ENCODE measurements at places on chromosomes 2 and 18.

DNA sequence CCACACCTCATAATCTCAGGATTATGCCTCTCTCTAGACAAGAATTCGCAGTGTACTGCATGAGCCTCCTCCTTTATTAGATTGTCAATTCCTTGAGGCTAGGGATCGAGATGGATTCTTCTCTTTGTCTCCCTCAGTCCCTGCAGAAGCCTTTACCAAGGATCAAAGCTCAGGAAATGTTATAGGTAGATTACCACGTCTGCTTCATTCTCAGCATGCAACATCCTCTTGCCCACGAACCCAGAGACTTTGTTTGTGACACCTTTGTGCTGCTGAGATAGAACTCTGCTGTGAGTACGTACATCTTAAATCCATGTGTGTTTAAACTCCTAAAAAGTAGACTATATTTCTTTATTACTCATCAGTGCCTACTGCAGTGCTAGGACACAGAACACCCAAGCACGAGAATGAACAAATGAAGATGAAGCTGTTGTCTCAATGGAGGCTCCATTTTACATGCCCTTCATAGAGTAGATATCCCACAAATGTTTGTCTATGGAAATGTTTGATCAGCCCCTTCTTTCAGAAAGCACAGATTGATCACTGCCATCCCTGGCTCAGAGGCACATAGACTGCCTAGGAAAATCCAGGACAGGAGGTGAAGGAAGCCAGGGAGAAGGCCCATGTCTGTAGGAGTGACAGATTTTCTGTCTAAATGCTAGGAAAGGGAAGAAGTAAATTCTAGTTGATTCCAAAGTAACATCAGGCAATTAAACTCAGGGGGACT is 98.8 kb upstream of the KLHL29 start:
- DNase-seq, result no peak

GRCh38 chr18:79657342-79657996 is 22.1 kb upstream of the CTDP1 start:
- no peak for DNase-seq

DNA sequence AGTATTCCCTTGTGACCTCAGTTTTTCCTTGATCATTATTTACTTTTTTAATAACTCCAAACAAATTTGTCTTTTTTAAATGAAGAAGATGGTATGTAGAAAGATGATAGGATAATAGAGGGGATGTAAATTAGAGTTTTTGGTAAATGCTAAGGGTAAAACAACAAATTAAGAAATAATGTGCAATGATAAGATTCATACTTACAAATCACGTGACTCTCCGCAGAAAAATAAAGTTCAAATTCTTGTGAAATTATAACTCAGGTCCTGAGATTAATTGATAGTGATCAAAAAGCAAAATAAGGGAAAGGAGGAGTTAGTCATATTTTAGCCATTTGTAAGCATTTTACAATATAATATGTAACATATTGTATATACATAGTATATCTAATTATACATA is 304.1 kb upstream of the KCNH7 start:
- DNase-seq, result no peak

DNA sequence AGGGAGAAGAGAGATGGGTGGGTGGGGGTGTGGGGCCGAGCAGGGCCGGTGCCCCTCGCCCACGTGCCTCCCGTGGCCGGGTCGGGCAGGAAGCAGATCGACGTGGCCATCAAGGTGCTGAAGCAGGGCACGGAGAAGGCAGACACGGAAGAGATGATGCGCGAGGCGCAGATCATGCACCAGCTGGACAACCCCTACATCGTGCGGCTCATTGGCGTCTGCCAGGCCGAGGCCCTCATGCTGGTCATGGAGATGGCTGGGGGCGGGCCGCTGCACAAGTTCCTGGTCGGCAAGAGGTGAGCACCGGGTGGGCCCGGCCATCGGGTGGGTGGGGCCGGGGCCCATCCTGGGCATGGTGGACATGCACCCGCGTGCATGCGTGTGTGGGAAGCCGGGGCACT is 21.8 kb downstream of the ZAP70 start:
- no peak for DNase-seq

GRCh38 chr18:27787547-27787946 is 389.4 kb downstream of the CDH2 start:
- DNase-seq, result no peak

- DNase-seq, result no peak
Measured at GRCh38 chr2:230258483-230258882, 32.9 kb downstream of the SP140 start.

GRCh38 chr2:85844486-85844885 is 44.3 kb downstream of the ST3GAL5 start:
- peak; percentile 74 for DNase-seq

- no peak for DNase-seq
Measured at GRCh38 chr2:100677611-100678185, 114.9 kb downstream of the PDCL3 start.

DNA sequence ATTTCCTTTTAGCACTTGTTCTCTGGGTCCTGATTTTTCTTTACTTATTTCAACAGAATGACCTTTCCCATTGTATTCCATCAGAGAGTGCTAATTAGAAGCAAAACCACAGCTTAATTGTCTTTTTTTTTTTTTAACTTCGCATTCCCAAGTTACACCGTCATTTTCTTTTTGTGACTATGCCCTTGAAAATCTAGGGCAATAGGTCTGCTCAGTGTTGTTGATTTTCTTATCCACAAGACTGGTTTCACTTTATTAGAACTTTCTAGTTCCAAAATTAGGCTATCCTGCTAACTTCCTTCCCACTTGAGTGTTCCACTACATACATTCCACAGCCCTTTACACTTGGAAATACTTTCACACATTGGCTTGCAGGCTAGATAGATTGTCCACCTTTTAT is 18.7 kb upstream of the ADAM17 start:
- DNase-seq, result no peak

DNA sequence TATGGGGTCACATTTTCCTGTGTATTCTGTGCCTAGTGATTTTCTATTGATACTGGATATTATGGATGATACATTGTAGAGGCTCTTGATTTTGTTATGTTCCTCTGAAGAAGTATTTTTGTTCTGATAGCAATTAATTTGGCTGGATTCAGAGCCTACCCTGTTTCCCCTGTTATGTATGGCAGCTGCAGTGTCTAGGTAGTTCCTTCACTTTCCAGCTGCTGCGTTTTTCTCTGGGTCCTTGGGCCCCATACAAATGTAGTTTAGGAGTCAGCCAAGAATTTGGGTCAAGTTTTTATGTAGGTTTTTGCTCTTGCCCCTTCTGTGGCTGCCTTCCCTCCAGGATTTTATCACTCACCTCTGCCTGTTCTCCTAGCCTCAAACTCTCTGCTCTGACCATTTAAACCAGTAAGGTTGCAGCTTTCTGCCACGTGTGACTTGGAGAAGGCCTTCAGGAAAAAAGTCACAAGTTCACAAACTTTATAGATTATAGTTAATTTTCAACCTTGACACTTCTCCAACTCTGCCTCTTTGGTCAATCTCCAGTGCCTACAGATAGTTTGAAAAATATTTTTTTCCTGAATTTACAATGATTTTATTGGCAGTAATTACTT is 47.0 kb downstream of the APLF start:
- DNase-seq, result no peak

DNA sequence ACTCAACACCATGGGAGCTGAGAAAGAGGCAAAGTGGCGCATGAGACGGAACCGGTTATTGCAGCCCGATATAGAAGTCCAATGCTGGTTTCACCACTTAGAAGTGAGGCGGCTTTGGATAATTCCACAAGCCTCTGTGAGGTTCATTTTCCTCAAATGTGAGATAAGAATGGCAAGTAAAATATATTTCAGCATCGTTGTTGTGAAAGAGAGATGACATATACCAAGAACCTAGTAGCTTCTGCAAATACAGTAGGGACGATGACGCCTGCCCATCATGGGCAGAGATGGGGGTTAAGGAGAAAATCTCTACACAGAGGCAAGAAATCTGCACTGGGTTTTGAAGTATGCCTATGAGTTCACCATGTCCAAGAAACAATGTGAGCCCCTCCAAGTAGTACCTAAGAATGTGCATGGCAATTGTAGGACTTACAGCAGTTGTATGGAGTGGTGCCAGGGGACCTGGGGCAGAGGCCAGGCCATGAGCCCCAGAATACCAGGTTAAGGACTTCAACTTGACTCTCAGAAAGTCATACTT is 352.0 kb downstream of the RNF144A start:
- no peak for DNase-seq

DNA sequence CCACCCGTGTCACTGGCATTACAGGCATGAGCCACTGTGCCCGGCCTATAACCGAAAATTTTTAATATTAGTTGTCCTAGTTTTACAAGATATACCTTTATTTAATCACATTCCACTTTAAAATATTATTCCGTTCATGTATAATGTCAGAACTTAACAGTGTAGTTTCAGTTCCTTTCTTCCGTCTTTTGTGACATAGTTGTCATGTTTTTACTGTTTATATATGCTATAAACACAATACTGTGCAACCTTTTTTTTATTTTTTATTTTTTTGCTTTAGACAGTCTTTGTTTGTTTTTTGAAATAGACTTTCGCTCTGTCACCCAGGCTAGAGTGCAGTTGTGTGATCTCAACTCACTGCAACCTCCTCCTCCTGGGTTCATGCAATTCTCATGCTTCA is 129.5 kb upstream of the TTC27 start:
- DNase-seq, result no peak

DNA sequence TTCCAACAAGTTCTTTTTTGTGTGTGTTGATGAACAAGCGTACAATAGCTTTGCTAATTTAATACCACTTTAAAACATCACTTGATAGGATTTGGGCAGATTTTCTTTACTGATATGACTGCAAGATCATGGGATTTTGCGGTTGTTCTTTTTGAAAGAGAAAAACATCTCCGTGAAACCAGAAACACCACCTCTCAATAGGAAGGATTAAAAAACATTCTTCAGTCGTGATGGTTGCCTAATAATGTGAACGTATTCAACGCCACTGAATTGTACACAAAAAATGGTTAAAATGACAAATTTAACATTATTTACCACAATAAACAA is 19.3 kb downstream of the RBMS1 start:
- peak; percentile 89 for DNase-seq

DNA sequence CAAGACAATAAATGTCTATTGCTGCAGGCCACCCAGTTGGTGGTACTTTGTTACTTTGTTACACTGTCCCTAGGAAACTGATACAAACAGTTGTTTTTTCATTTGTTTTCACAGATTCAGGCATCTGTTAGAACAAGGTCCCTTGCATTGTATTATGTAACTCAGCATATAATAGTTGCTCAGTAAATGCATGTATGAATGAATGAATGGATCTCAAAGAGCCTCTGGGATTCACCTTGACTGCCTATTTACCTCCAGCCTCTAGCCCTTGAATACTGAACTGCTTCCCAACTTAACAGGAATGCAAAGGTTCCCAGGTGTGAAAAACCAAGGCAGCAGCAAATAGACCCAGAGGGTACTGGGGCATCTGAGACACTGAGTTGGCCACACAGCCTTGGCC is 27.4 kb upstream of the NEB start:
- no peak for DNase-seq

- DNase-seq, result peak; percentile 51
Measured at GRCh38 chr2:238998801-238999200, 150.9 kb downstream of the TWIST2 start.

GRCh38 chr2:229815342-229815741 is 101.0 kb upstream of the DNER start:
- DNase-seq, result peak; percentile 72

GRCh38 chr2:112161431-112162145 is 23.4 kb downstream of the FBLN7 start:
- DNase-seq, result no peak

- no peak for DNase-seq
Measured at GRCh38 chr2:227407591-227408151, 19.9 kb upstream of the SCYGR1 start.

DNA sequence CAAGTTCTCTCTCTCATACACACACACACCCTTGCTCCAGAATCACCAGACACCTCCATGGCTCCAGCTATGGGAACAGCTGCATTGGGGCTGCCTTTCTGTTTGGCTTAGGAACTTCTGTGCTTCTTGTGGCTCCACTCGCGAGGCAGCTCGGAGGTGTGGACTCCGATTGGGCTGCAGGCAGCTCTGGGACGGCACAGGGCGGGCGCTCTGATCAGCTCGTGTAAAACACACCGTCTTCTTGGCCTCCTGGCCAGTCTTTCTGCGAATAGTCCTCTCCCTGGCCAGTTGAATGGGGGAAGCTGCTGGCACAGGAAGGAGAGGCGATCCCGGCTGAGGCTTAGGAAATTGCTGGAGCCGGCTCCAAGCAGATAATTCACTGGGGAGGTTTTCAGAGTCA is 22.4 kb downstream of the FOSL2 start:
- no peak for DNase-seq

DNA sequence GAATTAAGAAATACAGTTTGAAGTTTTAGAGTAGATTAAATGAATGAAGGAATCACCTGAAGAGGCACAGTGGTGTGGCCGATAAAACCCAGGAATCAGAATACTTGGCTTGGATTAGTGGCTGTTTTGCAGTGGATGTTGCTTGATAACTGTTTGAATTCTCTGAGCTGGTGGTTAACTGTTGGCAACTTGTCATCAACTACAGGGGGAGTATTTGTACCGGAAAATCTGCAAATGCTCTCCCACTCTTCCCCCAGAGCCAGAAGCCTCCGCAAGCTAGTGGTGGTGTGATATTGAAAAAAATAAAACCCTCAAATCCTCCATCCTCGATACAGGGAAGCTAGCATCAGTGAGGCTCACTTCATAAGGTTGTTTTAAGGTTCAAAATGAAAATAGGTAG is 326.7 kb downstream of the DPP10 start:
- DNase-seq, result no peak
